ENCODE measurements at places on chromosomes 6 and 20.

DNA sequence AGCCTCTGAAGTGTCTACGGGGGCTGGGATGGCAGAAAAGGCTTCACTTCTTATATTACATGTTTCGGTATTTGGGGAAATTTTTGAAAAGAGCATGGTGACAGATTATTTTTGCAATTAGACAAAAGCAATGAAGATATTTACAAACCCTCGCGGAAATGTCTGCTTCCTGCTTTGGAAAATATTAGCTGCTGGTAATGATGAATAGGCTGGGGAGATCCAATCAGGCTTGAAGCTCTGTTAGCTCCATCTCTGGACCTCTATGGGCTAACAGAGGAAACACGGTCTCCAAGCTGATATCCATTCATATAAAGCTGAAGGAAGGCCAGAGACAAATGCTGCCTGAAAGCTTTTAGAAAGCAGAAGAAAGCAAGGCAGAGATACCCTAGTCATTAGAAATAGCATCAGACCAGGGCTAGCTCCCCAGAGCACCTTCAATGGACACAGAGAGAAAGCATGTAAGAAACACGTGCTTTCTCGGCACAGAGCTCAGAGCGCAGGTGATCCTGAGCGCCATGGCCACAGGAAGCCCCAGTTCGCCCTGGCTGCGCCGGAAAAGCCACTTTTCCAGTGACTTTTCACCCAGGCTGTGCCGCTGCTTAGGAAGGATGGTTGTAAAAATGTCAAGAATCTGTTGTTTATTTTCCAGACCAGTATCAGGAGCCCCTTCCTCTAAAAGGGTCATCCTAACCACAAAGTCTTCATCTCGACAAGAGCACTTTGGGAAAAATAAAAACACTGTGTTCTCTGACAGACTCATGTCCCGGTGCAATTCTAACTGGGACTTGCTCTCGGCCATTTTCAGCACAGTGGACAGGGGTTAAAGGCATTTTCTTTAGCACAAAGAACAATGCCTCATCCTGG lies 68.5 kb upstream of the NFATC2 start:
- DNase-seq = no peak

DNA sequence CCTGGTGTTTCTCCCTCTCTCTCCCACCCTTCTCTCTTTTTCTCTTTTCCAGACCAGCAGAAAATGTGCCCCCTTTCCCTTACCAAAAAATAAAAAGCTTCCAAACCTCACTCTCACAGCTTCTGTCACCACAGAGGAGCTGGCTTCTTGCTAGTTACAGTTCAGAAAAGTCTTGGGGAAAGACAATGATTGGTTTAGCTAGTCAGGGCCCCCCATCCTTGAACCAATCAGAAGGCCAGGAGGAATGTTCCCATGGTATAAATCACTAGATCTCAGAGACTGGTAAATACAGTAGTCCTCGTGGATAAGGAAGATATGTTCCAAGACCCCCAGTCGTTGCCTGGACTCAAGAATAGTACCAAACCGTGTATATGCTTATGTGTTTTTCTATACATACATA lies 231.1 kb upstream of the TAB2 start:
- DNase-seq = no peak

- DNase-seq = no peak
These were observed 50.3 kb downstream of the PRR18 start for GRCh38 chr6:166257911-166258318.

DNA sequence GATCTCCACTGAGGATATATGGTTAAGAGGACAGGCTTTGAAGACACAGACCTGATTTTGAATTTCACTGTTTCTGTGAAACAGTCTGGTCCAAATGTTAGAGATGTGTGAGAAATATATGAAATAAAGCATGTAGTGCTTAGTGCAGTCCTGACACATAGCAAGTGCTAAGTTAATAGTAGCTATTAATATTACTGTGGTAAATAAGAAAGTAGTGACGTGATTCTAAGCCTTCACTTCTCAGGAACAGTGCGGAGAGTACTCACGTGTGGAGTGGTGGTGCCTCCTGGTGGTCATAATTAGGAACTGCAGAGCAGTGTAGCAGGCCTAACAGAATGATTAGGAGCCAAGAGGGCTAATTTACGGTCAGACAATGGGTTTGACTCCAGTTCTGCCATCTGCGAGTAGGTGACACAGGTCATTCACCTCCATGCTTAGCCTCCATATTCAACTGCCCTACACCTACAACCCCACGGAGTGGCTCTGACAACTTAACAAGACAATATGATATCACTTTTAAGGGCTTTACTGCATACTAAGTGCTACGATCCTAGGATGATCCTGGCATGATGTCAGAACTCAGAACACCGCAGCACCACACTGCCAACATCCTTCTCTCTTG lies 106.2 kb downstream of the JPH2 start:
- DNase-seq = peak; percentile 97

DNA sequence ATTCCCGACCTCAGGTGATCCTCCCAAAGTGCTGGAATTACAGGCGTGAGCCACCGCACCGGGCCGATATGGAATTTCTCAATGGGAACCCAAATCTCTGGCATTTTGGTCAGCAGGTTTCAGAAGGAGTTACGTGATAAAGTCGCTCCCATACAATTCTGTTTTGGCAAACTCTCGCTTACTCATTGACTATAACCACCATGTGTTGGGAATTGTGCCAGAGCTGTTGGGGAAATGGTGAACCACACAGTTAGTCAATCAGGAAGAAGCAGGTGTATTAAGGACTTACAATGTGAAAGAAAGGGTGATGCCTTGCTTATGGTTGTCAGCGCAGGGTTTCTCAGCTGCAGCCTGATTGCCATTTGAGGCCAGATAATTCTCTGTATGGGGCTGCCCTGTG lies 410.5 kb downstream of the QKI start:
- no peak for DNase-seq

DNA sequence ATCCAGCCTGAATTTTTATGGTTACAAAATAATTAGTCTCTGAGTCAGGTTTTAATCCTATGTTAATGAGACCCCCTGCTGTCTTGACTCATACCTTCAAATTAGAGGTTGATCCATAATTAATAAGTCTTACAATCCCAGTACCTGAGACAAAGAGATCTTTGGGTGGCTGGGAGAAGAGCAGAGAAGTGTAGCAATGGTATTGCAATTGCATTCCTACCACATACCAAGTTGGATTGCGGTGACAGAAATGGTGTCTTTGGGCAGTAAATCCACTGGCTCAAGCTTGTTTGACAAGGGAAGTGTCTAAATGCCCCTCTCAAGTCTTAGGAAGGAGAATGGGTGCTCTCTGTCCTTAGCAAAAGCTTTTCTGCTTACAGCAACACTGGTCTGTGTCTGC lies 150.4 kb downstream of the BTBD3 start:
- no peak for DNase-seq

DNA sequence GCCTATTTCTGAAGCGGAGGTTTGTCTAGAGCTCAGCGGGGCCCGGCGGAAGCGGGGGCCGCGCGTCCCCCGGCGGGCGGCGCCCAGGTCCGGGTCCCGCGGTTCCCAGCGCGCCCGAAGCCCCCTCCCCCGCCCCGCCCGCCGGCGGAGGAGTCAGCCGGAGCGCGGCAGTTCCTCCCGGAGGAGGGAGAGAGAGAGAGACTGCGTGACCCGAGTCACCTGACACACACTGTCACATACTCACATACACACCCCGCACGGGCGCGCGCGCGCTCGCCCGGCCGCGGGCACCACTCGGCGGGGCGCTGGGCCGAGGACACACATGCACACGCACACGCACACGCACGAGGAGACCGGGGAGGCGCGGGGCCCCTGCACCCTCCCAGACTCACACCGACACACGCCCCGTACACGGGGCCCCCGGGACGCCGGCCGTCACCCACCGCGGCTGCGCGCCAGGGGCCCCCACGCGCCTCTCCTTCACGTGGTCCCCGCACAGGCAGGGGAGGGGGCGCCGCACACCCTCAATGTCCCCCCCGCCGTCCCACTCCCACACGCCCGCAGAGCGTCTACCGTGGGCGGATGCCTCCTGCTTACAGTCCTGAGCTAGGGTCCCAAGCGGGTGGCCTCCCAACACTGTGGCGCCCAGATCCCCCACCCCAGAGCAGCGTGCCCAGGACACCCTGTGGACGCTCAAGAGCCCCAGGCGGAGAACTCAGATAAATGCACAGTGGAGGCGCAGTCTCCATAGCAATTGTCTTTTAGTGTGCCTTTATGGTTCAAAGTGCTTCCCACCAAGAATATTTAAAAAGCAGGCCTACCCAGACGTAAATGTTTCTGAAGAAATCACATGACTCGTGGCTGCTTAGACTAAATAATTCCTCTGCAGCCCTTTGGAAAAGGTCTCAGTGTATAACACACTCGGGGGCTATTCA lies at the start of gene RRAGD:
TSS of gene RRAGD (minus strand) at position 203 of the 935 bp plus-strand sequence. CDS start 280 bp downstream, outside the sequence.
- no peak for DNase-seq
